ENCODE measurements at places on chromosomes 1 and 21. TPM values are rescaled to one million over a fixed set of nuclear protein-coding genes. Genes with fewer than 3 reads are reported as not detected.

GRCh38 chr1:85577419-85578320 lies 2.9 kb upstream of the CCN1 start:
- DNase-seq: no peak

DNA sequence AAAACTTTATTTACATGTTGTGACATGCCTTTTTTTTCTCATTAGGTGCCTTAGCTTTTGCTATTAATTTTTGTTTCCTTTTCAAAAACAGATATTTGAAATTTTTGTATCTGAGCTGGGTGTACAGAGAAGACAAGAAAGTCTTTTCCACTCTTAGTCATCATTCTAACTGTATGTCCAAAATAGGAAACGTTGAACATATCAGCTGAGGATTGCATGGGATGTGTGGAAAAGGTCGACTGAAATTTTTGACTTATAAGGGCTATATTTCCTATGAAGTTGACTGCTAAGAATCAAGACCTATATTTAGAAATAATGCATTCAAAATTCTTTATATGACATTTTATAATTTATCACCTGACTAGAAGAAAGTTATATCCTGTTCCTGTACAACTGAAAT lies 270.0 kb upstream of the ZRANB2 start:
- no peak for DNase-seq

DNA sequence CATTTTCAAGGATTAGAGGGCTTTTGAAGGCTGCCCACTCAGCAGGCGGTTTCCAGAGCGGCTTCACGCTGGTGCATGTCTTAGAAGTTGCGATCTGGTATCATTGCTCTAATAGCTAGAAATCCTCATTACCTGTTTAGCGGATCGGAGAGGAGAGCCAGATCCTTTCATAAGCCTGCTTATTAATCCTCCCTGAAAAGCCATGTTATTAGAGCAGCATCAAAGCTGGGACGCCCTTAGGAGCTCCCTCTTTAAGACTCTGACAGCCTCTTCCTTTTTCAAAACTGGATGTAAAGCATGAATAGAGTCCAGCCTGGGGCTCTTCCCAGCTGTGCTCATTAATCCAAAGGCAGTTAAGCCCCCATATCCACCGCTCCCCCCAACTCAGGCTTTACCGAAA lies 13.9 kb upstream of the CTSE start:
- DNase-seq: no peak

- no peak for DNase-seq
Measured at GRCh38 chr1:6888268-6888667, 103.0 kb downstream of the CAMTA1 start.

DNA sequence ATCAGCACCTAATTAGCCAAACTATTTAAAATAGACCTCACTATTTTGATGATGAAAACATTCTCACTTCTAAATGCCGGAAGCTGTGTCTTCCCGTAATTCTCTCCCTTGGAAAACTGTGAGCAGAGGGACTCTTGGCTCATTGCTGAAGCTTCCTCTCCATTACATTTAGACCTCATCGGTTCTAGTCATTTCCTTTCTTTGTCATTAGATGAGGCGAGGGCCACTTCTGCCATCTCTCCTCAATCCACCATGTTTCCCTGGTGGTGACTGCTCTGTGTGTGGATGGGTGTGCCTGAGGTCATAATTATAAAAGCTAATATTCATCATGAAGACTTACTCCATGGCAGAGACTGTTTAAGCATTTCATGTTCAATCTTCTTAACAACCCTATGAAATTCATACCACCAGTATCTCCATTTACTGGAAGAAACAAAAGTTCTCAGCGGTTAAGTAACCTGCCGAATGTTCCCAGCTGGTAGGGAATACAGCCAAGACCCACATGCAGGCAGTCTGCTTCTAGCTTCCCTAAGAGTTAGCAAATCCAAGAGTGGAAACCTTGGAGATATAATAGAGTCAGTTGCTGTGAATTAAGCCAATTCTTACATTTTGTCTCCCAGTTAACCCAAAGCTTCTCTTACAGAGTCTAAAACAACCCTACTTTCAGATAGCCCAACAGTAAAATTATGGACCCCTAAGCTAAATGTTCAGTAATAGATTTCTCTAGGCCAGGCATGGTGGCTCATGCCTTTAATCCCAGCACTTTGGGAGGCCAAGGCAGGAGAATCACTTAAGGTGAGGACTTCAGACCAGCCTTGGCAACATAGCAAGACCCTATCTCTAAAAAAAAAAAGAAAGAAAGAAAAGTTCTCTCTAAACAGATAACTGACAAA lies 156.2 kb downstream of the ZBTB18 start:
- no peak for DNase-seq

RNF223 gene
- total RNA-seq: not detected

FABP3 gene
- not detected for total RNA-seq

DNA sequence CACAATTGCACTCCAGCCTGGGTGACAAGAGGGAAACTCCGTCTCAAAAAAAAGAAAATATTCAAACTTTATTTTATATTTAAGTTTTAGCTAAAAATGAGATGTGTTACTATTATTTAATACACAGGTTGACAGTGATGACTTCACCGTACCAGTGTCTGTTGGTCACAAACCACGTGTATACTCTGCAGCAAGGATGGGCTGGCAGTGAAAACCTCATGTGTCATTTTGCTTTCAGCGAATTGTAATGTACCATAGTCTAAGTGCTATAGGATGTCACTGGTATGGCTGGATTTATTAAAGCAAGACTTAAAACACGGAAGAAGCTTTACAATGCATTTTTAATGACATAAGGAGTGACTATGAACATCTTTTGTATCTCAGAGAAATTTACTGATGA lies 28.1 kb upstream of the NHLH2 start:
- DNase-seq: no peak

DNA sequence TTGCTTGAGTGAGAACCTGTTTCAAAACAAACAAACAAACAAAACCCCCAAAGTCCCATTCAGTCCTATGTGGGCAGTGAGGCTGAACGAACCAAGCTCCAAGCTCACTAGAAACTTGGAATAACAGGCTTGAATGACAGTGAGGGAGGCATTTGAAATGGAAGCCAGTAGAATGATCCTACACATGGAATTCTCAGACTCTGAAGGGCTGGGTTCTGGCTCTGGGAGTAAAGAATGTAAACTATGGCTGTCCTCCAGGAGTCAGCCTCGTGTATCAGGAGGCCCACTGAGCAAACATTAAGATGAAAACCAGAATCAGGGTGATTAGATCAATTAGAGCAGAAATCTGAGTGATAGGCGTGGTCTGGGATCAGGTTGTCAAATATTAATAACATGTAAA lies 14.9 kb downstream of the PCP4L1 start:
- no peak for DNase-seq

TNNT2 gene
- total RNA-seq: not detected

GRCh38 chr21:34974162-34974981 lies 74.7 kb downstream of the RUNX1 start:
- peak; percentile 34 for DNase-seq

DNA sequence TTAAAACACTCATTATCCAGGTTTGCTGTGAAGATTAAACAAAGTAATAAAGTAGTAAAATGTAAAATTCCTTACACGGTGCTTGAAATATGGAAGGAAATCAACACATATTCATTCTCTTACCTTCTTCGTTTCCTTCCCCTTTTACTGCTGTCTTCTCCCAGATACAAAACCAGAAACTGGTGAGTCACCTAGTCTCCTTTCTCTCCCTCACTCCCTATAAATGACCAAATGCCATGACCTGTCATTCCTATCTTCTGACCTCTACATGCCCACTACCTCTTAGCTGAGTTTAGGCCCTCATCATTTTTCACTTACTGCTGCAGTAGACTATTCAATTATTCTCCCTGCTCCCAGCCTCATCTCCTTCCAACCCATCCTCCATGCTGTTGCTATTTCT lies 4.3 kb upstream of the NR1I3 start:
- no peak for DNase-seq
